Thoracic aorta (tissue), 2 donors: ENCODE measurements at places on chromosomes 4 and X.

GRCh38 chr4:51878431-51878830 is 35.5 kb downstream of the DCUN1D4 start:
- no peak for DNase-seq

- DNase-seq, result no peak
Observed at GRCh38 chr4:165096776-165097175, 15.9 kb downstream of the TMEM192 start.

GRCh38 chr4:110171971-110172370 is 26.4 kb downstream of the ELOVL6 start:
- DNase-seq, result no peak

DNA sequence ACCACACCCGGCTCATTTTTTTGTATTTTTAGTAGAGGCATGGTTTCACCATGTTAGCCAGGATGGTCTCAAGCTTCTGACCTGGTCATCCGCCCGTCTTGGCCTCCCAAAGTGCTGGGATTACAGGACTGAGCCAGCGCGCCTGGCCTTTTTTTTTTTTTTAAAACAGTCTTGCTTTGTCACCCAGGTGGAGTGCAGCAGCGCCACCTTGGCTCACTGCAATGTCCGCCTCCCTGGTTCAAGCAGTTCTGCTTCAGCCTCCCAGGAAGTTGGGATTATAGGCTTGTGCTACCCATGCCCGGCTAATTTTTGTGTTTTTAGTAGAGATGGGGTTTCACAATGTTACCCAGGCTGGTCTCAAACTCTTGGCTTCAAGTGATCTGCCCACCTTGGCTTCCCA is 28.9 kb downstream of the ZFX start:
- DNase-seq, result no peak

DNA sequence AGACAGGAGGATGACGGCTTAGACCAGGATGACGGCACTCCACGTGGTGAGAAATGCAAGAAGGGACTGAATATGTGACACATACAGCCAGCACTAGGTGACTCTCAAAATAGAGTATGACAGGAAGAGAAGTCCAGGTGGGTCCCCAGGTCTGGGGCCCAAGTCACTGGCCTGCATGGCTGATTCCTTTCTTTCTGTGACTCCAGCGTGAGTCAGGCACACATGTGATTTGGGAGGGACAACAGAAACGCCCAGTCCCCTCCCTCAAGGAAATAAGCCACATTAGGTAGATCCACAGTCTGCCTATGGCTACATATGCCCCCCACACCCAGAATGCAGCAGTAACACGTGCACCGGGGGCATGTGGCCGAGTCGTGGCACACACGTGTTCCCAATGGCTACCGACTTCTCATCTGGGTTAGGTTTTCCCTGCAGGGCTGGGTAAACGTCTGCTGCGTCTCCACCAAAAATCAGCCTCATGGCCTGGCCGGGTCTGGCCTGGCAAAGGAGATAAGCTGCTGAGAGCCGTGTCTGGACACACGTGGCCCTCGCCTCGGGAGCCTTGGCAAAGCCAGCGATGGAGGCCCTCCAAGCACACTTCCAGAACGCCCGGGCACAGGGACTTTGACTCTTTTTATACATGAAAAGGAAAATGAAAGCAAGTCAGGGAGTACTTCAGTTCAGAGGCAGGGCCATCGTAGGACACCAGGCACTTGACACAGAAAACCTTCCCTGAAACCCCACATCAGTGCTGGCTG is 19.3 kb downstream of the SEL1L3 start:
- DNase-seq, result no peak

DNA sequence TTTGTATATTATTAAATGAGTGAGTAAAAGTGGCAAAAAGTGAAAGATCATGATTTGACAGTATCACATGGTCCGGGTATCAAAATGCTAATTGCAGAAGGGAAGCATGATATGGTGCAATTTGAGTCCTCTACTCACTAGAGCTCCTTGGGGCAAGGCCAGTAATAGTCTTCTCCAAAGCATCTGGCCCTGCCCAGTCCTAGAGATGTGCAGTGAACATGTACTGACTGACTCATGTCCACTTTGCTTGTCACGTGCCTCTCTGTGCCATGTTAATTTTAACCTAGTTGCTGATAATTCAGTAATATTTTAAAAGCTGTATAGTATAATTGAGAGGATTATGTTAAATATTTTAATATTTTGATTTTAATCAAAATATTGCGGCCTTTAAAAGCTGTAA is 54.6 kb upstream of the TENM3 start:
- DNase-seq, result no peak

GRCh38 chrX:46184749-46185148 is 360.5 kb downstream of the ZNF674 start:
- DNase-seq, result no peak

DNA sequence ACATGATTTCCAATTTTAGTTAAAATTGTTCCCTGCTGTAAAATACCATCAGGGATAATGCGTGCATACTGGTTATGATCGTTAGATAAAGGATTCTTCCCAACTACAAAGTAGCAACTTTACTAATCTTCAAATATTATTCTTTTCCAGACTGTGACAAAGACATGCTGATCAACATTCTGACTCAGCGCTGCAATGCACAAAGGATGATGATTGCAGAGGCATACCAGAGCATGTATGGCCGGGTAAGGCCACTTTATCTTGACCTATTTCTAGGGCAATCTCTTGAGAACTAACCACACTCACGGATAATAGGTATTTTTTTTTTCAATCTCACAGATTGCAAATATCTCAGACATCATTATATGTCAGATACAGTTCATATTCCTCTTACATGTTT is 47.0 kb downstream of the ANXA10 start:
- no peak for DNase-seq

DNA sequence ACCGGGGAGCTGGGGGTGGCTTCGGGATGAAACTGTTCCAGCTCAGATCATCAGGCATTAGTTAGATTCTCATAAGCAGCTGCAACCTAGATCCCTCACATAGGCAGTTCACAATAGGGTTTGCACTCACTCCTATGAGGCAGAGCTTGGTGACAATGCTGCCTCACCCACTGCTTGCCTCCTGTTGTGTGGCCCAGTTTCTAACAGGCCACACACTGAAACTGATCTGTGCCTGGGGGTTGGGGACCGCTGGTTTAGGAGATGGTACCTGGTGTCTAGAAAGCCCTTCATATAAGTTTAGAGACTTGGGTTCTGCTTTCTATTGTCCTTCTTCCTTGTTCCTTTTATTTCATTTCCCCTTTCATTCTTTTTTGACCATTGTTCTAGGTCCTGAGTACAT is 234.2 kb downstream of the FRAS1 start:
- DNase-seq, result no peak

GRCh38 chr4:176789955-176790354 is 2.8 kb downstream of the VEGFC start:
- no peak for DNase-seq

DNA sequence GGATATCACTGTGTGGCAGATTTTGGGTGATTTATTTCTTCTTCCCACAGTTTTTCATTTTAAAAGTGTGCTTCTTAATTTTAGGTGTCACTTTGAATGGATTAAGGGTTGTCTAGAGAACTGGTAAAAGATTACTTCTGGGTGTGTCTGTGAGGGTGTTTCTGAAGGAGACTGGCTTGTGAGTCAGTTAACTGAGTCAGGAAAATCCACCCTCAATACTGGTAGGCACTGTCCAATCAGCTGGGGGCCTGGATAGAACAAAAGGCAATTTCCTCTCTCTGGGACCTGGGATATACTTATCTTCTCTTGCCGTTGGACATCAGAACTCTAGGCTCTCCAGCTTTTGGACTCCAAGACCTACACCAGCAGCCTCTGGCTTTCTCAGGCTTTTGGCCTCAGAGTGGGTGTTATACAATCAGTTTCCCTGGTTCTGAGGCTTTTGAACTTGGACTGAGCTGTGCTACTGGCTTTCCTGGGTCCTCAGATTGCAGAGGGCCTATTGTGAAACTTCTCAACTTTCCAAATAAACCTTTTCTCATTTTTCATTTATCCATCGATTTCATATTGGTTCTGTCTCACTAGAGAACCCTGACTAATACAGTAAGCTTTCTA is 413.1 kb downstream of the GBA3 start:
- DNase-seq, result no peak

DNA sequence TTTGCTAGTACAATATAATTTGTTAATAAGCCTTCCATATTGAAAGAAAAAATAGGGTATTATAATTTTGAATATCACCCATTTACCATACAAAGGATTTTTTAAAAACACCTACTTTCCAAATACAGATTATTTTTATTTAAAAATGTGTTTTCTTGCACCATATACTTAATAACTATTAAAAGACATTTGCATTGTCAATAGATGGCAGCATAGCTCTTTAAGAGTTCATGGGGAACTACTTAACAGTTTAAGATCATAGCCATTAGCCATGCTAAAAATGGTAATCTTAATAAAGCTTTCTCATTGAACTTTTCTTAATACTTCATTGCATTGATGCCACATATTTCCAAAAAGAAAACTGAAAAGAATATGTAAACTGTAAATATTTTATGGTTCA is 1995.9 kb downstream of the C4orf33 start:
- DNase-seq, result no peak

DNA sequence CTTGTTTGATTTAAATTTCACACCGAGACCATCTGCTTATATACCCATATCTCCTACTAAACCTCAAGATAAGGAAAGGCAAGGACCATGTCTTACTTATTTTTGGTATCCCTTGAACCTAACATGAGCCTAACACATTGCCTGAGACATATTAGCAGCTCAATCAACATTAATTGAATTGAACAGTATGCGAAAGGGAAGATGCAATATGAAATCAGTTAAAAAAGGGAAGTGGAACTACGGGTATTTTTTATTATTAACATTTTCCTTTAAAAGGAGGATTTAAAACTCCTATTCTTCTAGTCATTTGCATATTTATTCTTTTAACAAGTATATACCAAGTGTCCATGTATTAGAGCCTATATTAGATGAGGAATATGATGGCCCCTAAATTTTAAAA is 197.0 kb downstream of the CAMK2D start:
- DNase-seq, result no peak

DNA sequence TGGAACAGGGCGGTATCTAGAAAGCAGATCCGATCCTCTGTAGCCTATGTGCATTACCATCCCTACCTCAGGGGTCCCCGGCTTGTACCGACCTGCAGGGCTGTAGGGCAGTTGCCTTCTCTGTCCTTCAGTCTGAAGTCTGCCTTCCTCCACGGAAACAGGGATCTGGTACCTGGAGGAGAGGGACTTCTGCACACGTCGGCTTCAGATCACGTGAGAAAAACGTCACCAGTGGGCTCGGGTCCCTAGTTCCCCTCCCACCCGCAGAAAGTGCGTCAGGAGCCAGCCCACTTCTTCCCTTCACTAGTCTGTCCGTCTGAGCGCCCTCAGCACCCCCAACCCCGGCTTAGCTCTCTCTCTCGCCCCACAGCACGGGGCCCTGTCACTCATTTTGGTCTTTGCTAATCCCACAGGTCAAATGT is at the start of gene TCEAL5:
TSS of gene TCEAL5 (minus strand) at position 170 of the 422 bp plus-strand sequence. CDS start 2,187 bp downstream, outside the sequence.
- no peak for DNase-seq

DNA sequence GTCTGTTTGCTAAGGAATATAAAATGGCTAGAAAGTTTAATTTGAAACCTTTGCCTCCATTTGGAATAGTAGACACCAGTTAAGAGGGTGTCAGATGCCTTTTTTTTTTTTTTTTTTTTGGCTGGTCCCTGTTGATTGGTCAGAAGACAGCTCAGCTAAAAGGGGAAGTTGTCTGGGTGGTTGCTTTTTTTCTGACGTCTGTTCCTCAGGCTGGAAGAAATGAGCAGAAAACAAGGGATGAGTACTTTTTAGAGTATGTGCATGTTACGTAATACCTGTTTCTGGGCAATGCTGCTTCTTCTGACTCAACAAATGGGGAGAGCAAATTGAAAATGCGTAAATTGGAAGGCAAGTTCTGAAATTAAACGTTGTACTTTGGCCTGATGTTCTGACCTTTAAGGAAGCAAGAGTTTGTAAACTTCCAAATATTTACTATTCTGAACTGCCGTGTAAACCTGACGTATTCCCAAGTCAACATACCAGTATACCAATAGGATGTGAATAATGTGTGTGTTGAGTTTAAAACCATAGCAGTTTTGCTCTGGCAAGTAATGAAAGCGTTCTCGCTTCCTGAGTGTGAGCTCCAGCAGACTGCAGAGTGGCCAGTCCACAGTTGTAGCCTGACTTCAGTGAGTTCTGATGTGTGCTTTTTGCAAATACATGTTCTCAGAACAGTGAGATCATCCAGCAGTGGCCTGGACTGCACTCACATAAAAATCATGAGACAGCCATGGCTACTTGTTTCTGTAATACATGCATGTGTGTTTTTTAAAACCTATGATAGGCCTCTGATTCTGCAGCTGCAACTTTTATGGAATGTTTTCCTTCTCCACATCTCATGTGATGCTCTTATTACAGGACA is 1.7 kb downstream of the SAT1 start:
- DNase-seq, result no peak

DNA sequence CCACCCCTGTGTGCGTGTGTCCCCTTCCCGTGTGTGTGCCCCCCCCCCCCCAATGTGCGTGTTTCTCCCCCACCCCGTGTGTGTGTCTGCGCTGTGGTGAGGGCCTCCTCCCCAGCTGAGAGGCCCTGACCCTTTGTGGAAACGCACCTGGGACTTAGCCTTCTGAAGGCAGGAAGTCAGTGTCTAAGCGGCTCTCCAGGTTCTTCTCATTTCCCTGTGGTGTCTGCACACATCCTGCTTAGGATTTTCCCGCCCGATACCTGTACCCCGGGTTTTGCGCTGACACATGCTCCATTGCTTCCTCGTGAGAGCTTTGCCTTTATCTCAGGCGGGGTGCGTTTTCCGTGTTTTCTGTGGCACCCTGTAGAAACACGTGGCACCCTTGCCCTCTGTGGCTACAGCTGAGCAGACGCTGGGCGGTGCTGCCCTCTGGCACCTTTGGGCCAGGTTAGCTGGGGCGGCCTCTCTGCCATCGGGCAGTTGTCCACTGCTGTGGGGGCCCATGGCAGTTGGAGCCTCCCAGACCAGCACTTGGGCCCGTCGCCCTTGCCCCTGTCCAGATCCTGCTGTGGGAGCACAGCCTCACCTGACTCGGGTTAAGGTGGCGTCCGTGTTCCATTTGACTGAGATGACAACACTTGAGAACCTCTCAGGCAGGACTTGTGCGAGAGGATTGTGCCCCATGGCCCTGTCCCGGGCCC is 26.3 kb downstream of the MAEA start:
- no peak for DNase-seq

- DNase-seq, result no peak
Observed at GRCh38 chrX:15714529-15714928, 23.5 kb upstream of the CA5B start.

- no peak for DNase-seq
Observed at GRCh38 chrX:131219271-131219670, 69.8 kb downstream of the IGSF1 start.

DNA sequence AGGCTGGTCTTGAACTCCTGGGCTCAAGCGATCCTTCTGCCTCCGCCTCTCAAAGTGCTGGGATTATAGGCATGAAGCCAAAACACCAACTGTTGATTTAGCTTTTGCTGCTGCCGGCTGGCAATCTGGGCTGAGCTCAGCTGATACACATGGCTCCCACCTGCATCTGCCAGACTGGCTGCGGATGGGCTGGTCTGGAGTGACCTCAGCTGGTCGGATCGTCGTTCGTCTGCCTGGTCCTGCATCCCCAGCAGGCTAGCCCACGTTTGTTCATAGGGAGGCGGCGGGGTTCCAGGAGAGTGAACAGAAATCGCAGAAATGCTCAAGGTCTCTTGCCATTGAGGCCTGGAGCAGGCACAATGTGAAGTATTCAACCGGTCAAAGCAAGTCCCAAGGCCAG is 74.4 kb upstream of the DDX3X start:
- no peak for DNase-seq
